Left cardiac atrium (tissue), 4 donors: ENCODE measurements at places on chromosomes 5 and 9. TPM values are rescaled to one million over a fixed set of nuclear protein-coding genes. Genes with fewer than 3 reads are reported as not detected.
A peak's percentile ranks its signal among the peaks of the same experiment; 100 is the strongest.

- DNase-seq = no peak
Observed at GRCh38 chr5:171236651-171237050, 72.4 kb upstream of the TLX3 start.

DNA sequence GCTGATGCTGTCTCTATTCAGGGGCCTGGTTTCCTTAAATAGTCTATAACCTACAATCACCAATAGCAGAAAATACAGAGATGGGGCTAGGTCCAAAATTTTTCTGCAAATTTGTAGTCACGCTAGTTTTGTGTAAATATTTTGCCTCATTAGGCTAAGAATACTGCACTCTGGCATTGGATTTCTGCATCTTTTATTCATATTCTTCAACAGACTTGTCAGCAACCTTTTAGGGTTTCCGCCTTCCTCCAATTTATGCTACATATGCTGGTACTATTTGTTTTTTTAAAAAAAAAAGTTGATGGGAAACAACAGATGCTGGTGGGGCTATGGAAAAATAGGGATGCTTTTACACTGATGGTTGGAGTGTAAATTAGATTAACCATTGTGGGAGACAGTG, 202.3 kb downstream of the GABRB2 start:
- no peak for DNase-seq

PCDHGA10 gene
- 3.3 TPM for total RNA-seq

GRCh38 chr9:17068671-17069070, 66.2 kb upstream of the CNTLN start:
- no peak for DNase-seq

DNA sequence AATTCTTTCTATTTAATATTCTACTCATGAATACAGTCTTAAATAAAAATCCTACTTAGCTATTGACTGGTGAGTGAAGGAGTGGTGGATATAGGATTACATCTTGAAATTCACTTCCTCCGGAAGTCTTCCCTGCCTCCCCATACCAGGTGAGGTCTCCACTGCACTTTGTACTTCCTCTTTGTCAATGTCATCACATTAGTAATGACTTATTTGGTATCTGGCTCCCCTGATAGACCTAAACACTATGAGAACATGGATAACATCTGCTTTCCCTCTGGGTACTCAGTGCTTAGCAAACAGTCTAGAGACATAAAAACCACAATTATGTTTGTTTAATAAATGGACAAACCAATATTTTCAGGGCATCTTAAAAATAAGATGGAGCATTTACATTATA, 532.1 kb downstream of the PDE4D start:
- no peak for DNase-seq

DNA sequence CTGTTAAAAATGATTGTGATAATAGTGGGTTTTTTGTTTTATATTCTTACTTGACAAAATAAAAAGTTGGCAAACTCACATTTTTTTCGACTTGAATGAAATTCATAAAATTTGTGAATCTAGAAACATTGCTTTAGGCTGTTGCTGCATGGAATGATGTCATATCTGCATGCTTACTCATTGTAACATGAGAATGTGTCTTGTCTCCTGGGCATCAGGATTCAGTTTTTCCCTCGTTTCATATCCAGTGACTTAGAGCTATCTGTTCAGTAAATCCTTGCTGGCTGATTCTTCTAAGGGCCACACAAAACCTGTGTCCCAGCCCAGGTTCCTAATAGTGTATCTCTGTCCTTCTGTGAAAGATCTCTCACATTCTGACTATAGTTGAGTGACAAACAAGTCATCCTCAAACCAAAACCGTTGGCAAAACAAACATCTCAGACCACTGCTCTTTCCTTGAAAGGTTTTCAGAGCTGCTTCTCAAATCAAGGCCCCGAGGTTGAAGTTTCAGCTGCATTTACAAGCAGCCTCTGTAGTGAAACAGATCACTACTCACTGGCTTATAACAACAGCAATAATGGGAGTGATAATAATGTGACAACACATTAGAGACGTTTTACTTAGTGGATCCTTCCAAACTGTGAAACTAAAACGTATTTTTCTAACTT, 95.0 kb downstream of the NPR3 start:
- DNase-seq = no peak

DNA sequence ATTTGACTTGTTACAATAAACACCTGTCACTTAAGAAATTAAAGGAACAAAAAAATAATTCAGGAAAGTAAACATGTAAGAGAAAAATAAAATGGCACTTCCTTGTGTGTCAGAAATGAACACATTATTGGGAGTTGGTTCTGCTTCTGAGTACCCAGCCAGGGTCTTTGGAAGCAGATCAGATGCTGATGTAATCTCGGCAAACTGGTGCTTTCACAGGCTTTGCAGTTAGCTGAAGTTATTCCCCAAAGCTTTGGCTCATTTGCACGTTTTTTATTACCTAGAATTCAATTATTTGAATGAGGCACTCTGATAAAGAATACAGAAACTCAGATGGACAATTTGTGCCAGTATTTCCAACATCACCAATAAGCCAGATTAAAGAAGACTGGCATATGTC, 10.9 kb downstream of the CDH18 start:
- no peak for DNase-seq

GKAP1 gene
- 18.3 TPM for total RNA-seq

DNM1 gene
- total RNA-seq = 14.0 TPM

- DNase-seq = no peak
Observed at GRCh38 chr9:15612962-15613361, 60.1 kb downstream of the CCDC171 start.

GRCh38 chr9:127049044-127049443, 73.4 kb downstream of the ANGPTL2 start:
- peak; percentile 55 for DNase-seq

DNA sequence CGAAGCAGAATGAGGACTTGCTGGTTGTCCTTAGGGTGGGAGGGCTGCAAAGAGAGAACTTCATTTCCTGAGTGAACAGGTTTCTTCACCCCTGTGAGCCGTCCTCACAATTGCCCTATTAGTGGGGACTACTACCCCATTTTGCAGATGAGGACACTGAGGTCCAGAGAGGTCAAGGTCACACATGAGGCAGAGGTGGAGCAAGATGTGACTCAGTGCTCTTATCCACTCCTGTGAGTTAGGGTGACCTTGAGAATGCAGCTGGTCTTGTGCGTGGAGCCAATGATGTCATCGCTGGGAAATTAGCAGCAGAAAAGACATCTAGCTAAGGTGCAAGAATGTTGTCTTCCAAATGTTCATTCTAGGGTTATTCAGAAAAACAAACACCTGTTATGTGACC, 26.9 kb downstream of the GPRIN1 start:
- DNase-seq = no peak

TMEM232 gene
- total RNA-seq = 2.1 TPM

AMBP gene
- total RNA-seq = 0.21 TPM

DNA sequence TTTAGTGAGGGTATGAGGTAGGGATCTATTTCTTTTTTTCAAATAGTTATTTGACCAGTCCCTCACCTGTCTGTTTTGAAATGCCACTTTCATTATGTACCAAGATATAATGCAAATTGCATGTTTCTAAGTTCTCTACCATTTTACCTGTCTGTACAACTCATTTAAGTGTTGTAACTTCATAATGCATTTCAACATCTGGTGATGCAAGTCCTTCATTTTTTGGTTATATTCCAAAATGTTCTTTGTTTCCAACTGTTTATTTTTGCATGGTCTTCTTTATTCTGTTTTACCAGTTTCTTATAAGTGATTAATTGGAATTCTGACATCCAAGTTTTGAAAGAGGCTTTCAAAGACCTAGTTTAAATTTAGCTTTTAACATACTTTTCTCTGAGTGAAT, 26.8 kb downstream of the TDRD7 start:
- DNase-seq = no peak

DNA sequence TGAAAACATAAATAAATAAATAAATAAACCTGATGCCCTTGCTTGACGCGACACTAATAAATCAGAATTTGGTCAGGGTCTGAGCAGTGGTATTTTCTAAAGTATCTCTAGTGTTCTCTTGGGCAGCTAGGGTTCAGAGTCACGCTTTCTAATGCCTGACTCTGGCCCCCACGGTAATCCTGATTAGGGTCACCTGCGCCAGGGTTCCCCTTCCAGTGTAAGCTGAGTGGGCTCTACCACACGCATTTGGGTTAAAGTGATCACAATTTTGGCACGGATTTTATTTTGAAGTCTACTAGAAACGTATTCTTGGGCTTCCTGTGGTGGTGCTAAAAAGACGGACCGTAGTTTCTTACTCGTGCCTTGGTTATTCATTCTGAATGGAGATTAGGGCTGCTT, 651 bp downstream of the TTC1 start:
- no peak for DNase-seq

FOXD4L5 gene
- total RNA-seq = not detected

DMGDH gene
- 3.0 TPM for total RNA-seq

DNA sequence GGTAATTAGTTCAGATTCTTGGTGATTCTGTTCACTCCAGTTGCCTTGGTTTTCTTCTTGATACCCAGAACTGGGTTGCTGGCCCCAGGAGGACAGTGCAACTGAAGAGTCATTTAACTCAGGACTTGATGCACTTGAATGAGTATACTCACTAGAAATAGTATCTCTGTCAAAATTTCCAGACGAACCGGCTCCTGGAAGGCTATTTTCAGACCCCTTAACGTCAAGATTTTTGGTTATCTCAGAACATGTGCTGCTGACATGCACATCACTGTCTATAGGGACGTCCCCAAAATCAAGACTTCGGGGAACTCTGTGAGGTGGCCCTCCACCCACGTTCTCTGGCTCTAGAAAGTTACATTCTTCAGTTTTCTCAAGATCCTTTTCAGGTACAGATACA, 56.7 kb upstream of the PCA3 start:
- no peak for DNase-seq

DNA sequence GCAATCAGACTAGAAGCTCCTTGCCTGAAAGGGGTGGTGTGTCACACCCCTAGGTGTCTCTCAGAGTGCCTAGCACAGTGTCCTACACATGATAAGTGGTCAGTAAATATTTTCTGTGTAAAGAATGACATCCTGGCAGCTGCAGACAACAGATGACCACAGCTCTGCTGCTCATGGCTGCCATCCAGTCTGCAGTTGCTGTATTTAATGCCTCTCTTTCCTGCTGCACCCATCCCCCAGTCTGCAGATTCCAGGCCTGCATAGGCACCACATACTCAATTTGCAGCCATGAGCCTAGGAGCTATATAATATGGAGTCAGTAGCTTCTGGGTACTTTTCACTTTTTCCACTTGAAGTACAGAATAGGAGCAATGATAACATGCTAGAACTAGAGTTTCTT, 94.9 kb upstream of the NR4A3 start:
- DNase-seq = no peak

GRCh38 chr9:107279086-107279485, 4.0 kb upstream of the RAD23B start:
- no peak for DNase-seq

DNA sequence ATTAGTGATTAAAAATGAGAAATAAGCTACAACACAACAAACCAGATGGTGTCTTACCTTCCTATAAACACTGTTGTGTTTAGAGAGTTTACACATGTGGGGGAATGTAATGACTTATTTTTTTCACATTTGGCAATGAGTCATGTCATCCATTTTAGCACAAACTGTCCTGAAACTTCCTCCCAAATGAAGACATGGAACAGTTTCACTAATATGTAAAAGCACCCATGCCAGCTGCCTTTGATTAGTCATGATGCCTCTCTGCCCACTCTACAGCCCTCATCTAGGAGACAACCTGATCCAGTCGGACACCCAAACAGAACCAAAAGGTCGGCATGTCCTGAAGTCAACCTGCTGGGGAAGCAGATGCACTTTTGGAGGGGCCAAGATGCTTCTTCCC, 98.2 kb downstream of the SEMA5A start:
- DNase-seq = no peak

S1PR3 gene
- 24.4 TPM for total RNA-seq

GRCh38 chr5:171592076-171592475, 172.6 kb downstream of the FGF18 start:
- DNase-seq = no peak

GRCh38 chr9:14670718-14671117, 22.5 kb downstream of the ZDHHC21 start:
- DNase-seq = no peak

PTBP3 gene
- 20.3 TPM for total RNA-seq

SPATA31A3 gene
- total RNA-seq = not detected

GRCh38 chr5:88880201-88880600, 2.8 kb downstream of the MEF2C start:
- DNase-seq = no peak

GRCh38 chr9:95018099-95018936, 291.8 kb downstream of the AOPEP start:
- peak; percentile 57 for DNase-seq

OGN gene
- 17.4 TPM for total RNA-seq

DNA sequence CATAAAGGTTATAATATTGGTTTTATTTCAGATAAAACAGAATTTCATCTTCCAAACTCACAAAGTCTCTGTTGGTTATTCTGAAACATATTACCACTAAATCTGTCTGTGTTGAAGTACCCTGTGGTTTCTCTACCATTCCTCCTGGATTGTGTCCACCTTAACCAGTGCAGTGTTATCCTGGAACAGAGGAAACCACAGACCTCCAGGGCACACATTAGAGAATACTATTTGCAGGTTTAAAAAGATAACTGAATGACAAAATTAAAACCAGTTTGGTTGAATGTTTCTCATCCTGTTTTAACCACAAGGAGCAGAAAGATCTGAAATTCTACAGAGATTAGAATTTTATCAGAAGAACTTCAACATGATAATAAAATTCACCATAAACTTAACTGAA, 251.8 kb downstream of the CWC27 start:
- no peak for DNase-seq

GRCh38 chr5:6505783-6506557, 57.3 kb downstream of the UBE2QL1 start:
- no peak for DNase-seq

DNA sequence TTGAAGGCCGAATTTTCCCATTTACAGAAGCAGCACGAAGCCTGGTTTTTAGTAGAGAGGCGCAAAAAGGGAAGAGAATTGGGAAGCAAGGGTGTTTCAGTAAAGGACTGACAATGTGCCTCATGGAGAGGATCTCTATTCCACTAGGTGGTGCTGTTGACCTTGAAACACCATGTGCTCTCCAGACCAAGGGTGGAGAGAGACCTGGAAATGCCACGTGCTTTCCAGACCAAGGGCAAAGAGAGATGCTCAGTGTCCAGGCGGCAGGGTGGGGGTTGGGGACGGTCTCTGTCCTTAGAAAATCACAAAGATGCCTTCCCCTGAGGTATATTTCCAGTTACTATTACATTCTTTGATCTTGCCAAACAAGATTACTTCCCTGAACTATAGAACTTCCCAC, 425.3 kb downstream of the CSNK1G3 start:
- no peak for DNase-seq

DNA sequence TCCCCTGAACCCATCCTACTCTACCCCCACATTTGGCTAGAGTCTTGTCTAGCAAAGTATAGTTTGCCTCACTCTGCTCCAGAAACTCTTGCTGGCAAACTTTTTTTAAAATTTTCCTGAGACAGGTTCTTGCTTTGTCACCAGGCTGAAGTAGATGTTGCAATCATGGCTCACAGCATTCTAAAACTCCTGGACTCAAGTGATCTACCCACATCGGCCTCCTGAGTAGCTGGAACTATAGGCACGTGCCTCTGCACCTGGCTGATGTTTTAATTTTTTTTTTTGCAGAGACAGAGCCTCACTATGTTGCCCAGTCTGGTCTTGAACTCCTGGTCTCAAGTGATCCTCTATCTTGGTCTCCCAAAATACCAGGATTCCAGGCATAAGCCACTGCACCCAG, 175.8 kb upstream of the FBXL17 start:
- no peak for DNase-seq
